ENCODE measurements at places on chromosomes 11 and 22. TPM values are rescaled to one million over a fixed set of nuclear protein-coding genes. Genes with fewer than 3 reads are reported as not detected.

GRCh38 chr11:33624083-33624482, 76.5 kb downstream of the C11orf91 start:
- no peak for DNase-seq

OR6A2 gene
- 0.47 TPM for total RNA-seq

DNA sequence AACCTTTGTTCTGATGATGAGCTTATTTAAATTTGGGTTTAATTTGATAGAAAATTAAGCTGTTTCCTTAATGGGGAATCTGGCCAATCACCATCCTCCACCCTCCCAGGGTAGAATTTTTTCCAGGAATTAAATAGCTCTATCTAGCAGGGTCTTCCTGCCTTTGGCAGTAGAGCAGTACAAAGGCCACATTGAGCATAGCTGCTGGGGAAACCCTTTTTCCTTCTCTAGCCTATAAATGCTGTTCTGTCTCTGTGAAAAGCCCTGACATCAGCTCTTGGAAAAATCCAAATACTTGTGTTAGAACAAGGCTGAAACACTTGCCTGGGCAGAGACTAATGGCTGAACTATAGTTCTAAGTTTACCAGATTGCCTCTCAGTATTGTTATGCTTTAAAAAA, 55.1 kb downstream of the ARHGEF12 start:
- DNase-seq = no peak

DNA sequence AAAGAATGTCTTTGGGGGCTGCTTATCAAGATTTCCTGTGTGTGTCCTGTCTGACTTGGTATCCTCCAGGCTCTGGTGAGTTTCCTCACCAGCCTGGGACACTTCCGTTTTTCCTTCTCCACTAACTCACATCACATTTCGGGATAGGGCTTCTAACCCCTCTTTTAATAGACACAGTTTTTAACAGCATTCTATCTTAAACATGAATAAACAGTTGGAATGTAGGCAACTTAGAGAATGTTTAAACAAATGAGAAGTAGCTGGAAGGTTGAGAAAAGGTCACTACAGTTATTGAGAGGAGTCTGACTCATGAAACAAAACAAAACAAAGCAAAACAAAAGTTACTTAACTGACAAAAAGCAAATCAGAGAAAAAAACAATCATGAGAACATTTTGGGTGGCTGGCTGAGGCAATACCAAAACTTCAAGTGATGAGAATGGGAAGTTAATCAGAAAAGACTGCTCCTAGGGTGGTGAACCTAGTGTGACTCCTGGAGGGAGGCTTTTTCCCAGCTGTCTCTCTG, 64.7 kb upstream of the CTSC start:
- no peak for DNase-seq

GRCh38 chr22:28955817-28956216, 72.4 kb downstream of the ZNRF3 start:
- no peak for DNase-seq

GRCh38 chr11:77806993-77807392, 13.5 kb downstream of the RSF1 start:
- DNase-seq = no peak

BTG4 gene
- not detected for total RNA-seq

DNA sequence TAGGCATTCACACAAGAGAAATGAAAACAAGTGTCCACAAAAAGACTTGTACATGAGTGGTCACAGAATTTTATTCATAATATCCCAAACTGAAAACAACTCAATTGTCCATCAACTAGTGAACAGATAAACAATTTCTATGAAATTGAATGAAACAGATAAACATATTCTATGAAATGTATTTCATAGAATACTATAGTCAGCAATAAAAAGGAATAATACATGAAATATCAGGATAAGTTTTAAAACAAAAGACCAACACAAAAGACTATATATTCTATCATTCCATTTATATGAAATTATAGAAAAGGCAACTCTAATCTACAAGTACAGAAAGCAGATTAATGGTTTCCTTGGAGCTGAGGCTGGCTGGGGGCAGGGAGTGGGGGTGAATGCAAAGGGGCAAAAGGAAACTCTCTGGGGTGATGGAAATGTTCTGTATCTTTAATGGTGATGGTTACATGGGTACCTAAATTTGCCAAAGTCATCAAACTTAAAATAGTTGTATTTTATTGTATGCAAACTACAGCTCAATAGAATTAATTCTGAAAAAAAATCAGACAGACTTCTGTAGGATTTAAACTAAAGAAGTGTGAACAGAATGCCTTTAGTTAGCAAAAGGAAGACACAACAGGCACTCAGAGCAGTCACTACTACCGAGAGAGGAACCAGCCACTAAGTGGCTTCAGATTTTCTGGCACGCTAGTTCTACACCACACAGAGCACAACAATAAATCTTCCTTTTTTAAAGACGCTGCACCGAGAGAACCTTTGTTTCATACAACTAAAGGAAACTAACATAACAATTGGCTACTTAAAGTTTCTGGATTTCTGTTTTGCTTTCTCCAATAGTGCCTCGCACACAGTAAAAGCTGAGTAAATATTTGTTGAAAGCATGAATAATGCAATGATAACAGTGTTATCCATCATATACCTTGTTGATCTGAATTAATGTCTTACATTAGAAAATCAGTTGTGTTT, 15.4 kb downstream of the CCDC34 start:
- no peak for DNase-seq

DNA sequence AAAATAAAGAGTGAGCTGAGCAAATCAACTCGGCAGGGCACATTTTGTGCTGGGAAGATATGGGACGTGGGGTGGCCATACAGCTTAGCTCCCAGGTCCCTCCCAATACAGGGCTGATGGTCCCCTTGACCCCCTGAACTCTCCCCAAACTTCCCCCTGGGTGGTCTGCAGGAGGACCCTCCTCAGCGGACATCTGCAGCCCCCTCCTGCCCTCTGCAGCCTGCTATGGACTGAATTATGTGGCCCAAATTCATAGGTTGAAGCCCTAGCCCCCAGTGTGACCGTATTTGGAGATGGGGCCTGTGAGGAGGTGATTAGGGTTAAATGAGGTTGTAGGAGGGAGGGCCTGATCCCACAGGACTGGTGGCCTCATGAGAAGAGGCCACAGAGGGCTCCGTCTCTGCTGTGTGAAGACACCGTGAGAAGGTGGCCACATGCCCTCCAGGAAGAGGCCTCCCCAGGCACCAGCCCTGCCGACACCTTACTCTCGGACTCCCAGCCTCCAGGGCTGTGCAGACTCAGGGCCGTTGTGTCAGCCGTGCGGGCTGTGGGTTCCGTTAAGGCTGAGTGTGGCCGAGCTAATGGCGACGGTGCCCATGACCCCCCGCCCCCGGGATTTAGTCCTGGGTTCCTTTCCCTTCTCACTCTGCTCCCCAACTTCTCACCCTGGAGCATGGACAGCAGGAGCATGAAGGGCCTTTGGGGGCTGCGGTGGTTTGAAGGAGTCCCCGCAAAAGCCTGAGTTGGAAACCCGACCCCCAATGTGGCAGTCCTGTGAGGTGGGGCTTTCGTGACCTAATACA, 1042.8 kb downstream of the BRD1 start:
- DNase-seq = no peak

DNA sequence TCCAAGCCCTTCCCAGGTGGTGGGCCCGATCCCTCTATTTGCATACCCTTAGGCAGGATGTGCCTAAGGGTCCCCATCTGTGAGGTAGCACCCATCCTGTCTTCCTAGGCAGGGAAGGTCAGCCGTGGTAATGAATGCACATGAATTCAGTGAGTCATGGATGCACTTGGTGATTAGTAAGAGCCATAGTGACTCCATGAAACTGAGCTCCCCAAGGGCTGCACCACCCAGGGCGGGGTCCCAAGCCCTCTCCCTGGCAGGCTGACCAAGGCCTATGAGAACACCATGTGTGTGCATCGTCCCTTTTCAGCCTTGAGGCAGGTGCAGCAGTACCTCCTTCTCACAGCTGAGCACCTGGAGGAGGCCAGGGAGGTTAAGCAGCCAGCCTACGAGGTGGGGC, 15.6 kb upstream of the SUSD2 start:
- DNase-seq = no peak

ACTN3 gene
- not detected for total RNA-seq

DNA sequence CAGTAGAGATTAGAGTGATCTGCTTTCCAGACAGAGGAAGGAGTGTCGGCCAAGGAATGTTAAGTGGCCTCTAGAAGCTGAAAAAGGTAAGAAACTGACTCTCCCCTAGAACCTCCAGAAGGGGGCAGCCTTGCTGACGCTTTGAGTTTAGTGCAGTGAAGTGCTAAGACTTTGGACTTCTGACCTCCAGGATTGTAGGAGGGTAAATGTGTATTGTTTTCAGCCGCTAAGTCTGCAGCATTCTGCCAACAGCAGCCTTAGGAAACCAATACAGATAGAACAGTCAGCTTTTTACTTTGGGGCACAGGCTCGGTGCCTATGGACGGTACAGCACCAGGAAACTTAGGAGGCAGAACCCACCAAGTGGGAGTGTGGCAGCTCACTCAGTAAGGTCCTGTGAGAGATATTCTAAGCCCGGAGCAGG, 3.6 kb upstream of the TBC1D22A start:
- no peak for DNase-seq
